ENCODE measurements at places on chromosomes 16 and 17.

GRCh38 chr16:83587201-83587600, 220.6 kb upstream of the HSBP1 start:
- DNase-seq: no peak

DNA sequence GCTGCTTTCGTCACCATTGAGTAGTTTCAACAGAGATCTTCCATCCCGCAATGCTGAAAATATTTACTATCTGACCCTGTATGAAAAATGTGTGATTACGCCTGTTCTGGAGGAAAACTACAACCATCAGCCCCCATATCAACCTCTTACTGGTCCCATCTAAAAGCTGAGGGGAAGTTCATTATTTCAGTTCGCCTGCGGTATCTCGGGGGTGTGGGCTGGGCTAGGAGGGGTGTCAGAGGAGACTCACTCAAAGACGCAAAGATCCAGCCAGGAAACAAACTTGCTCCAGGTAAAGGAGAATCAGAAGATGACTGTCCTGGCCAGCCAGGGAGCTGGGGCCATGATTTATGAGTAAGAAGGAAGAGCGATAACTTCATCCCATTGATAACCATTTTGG, 13.7 kb downstream of the CACNG1 start:
- no peak for DNase-seq

GRCh38 chr17:50844117-50844700, 8.8 kb downstream of the WFIKKN2 start:
- no peak for DNase-seq

DNA sequence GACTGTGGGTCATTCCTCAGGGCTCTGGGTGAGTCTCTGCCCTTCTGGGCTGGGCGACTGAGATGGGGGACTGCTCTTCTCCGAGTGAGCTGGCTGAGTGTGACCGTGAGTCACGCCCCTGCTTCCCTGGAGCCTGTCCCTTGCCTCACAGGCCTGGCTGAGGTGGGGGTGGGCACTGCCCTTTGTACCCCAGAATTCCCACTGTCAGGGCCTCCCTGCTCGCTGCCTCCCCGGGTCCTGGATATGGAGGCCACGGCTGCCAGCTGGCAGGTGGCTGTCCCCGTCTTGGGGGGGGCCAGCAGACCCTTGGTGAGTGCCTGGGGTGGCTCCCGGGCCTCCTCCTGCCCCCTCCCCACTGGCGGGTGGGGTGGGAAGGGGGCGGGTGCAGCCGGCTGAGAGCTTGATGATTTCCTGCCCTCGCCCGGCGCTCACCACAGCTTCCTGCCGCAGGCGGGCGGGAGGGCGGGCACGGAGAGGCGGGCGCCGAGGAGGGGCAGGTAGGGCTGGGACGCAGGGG, at the start of gene LAT:
Gene LAT, plus strand, starts transcription at position 434 of the 517 bp plus-strand sequence. CDS start 366 bp downstream, outside the sequence.
- DNase-seq: no peak

DNA sequence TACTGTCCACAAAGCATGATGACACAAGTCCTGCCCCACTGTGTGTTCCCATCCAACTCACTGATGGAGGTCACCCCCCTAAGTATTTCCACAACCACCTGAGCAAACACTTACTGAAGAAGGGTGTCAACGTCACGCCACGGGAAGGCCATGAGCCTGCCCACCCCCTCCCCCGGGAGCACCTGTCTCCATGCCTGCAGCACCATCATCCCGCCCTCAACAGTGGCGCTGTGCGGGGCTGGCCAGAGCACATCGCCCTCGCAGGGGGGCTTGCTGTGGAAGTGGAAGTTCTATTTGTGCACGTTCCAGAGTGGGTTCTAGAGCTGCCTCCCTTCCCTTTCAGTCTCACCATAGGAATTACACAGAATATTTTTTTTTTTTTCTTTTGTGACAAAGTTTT, 4.3 kb upstream of the MBTPS1 start:
- no peak for DNase-seq
